ENCODE measurements at places on chromosomes 3 and 15.
A peak's percentile ranks its signal among the peaks of the same experiment; 100 is the strongest.

DNA sequence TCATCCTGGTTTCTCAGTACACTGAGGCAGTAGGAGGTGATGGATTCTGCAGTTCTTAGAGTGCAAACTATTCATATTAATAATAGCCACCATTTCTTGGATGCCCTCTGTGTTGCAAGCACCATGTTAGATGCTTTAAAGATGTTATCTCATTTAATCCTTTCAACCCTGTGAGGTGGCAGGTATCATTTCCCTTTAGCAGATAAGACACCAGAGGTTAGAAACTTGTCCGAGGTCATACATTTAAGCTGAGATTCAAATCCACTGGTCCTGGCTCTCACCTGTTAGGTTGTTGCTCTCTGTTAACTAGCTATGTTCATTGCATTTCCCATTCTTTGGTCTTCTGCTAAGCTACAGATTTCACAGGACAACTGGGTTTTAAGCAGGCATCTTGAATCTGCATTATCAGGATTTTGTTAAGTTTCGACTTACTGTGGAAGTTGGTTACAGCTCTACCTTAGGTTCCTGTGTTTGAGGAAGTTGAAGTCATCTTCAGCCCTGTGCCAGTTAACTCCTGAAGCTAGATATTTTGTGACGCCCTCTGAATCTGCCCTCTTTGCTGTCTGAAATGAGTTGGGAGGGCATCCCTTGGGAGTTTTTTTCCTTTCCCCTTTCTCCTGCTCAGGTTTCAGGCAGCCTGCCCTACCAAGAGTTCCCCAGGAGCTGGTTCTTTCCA lies 6.4 kb downstream of the PDE8A start:
- DNase-seq = no peak

DNA sequence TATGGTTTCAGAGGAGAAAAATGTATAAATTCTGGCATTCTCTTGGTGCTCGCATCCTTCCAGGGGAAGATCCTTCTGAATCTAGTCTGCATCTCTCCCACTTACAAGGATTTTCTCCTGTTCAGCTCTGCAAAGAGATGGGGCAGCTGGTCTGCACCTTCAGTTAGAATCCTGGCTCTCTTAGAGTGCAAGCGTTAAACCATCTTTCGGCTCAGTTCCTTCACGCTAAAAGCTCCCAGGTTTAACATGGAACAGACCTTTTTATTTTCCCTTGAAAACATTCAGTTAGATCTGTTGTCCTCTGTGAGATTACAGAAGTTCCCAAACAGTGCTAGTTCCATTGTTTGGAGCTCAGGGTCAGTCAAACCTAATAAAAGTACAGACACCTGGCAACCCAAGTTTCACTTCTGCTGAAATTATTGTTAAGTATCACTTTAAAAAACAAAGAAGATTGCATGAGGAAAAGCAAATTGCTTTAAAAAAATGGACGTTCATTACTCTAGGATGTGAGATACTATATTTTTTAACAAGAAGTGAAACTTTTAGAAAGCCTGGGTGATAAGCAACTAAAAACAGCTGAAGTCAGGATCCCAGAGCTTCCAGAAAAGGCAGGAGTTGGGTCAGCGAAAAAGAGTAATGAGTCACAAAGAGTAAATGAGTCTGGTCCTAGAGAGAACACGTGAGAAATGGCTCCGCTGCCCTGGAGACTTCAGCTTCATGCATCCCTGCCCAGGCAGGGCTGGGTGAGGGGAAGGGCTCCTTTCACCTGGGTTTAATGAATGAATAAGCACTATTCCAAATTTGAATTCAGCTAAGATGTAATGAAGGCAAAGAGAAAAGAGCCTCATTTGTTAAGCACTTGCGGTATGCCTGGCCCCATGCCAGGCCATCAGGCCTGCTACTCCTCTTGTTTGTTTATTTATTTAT lies 63.3 kb downstream of the ABTB1 start:
- peak; percentile 80 for DNase-seq

GRCh38 chr15:48469681-48470080 lies 138.5 kb downstream of the DUT start:
- no peak for DNase-seq

- DNase-seq = no peak
Measured at GRCh38 chr15:52180196-52180835, 10.9 kb downstream of the GNB5 start.

- peak; percentile 88 for DNase-seq
Measured at GRCh38 chr3:184248454-184249411, at the start of gene ALG3. ALG3 (minus strand) TSS chr3:184248962; CDS start chr3:184248940, 22 bp downstream.

- peak; percentile 6 for DNase-seq
Measured at GRCh38 chr3:15858547-15859506, 61.0 kb upstream of the ANKRD28 start.

GRCh38 chr15:70974004-70974832 lies 81.6 kb downstream of the LRRC49 start:
- peak; percentile 68 for DNase-seq

GRCh38 chr3:28556195-28556594 lies 207.6 kb upstream of the AZI2 start:
- DNase-seq = no peak

DNA sequence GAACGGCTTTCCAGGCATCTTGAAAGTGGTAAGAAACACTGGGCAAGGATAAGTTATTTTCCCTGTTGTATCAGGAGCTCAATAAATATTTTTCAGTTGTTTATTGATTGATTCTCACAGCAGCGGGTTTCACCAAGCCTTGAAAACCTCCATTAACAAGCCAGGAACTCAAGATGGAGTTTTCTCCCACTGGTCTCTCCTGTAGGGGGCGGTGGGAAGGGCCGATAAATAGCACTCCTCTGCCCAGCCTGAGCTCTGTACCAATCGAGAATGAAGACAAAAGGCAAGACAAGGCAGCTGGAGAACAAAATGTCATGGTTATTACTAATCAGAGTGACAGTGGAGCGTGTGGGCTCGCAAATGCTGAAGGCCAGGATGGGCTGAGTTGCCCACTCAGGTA lies 7.4 kb downstream of the HRH1 start:
- DNase-seq = no peak

DNA sequence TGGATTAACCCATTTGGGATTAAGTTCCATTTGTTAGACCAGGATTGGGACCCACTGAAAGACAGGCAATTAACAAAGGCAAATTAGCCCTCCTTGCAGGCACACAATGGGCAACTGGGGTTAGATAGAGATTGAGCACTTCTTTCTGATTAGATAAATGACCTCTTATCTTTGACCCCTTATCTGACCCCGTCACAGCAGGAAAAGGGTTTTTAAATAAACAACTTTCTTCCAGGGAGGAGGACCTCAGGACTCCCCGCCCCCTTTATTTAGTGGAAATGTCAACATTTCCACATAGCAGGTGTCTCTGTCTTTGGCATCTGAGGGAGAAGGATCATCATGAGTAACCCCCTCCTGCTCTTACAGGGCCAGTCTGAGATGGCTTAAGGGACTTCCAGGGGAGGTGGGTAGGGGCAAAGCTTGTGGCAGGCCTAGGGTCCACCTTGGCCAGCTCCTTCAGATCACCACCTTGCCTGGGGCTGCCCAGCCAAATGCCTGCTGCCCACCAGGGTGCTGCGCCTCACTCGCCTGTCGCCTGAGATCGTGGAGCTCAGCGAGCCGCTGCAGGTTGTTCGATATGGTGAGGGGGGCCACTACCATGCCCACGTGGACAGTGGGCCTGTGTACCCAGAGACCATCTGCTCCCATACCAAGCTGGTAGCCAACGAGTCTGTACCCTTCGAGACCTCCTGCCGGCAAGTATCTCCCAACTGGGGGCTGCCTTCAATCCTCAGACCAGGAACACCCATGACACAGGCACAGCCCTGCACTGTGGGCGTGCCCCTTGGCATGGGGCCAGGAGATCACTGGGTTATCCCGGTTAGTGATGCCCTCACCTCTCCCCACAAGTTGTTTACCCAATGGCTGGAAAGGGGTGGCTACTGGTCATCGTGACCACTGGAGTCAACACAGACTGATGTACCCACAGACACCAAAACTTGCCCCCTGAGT lies 2.6 kb upstream of the WDR6 start:
- DNase-seq = no peak

- DNase-seq = no peak
Measured at GRCh38 chr3:52202384-52203077, 4.6 kb downstream of the ALAS1 start.

DNA sequence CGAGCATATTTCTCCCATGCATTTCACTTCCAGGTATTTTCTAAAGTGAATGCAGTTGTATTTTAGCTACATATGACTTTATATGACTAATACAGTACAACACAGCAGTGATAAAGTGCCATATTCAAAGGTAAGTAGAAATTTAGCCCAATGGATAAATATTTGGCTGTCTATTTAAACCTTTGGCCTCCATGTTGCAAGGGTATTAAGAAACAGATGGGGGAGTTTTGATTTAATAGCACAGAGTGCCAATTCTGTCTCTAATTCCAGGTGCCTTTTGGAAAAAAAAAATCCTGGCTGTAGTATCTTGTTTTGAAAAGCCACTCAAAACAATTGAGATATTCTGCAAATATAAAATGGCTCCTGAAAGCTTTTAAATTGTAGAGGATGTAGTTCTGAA lies 44.9 kb upstream of the SGO1 start:
- no peak for DNase-seq

DNA sequence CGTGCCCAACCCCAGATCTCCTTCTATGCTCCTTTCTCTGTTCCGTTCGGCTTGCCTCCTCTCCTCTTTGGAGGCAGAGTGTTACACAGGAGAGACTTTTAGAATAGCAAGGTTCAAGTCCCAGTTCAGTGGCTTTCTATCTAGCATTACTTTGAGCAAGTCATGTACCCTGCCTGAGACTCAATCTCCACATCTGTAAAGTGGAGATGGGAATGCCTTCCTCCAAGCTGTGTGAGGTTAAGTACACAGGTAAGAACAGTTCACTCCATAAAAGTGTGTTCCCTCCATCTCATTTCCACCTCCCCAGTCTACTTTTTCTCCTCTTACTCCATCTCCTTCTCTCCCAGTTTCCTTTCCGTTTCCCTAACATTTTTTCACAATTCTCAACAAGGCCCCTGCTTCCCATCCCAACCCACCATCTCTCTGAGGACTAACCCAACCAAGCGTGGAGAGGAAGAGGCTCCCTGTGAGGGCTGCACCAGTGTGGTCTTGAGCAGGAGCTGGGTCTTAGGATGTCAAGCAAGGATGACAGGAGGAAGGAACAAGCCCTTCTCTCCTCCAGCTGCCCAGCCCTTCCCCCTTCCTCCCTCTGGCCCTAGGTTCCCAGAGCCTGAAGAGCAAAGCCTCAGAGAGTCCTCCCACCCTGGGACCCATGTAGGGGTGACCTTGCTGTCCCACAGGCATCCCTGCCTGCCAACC lies 6.4 kb downstream of the ATP8B4 start:
- DNase-seq = no peak

DNA sequence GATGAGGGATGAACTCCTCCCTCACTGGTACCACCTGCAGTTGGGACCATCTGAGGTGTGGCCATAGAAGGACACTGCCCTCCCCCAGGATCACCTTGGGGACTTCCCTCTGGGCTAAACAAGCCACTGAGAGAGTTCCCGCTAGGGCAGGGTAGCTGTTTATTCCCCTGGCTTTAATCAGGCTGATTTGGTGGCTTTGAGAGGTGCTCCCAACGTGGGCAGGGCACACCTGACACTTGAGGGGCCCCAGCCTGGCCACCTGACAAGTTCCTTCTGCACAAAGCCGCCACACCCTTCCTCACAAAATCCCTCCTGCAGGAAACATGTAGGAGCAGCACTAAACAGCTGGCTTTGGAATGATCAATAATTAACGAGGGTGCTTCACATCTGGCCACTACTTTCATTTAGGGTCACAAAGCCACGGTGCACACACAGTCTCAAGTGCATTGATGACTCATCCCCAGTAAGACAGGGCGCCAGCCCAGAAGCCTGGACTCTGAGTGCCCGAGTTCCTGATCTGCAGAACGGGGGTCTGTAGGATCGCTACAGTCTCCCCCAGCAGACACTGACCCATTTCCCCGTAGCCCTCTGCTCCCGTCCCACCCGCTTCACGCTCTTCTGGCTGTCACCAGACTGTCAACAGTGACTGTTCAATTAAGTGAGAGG lies 75.1 kb downstream of the ATP10A start:
- peak; percentile 73 for DNase-seq

GRCh38 chr3:149620291-149621020 lies 37.4 kb downstream of the WWTR1 start:
- peak; percentile 92 for DNase-seq

DNA sequence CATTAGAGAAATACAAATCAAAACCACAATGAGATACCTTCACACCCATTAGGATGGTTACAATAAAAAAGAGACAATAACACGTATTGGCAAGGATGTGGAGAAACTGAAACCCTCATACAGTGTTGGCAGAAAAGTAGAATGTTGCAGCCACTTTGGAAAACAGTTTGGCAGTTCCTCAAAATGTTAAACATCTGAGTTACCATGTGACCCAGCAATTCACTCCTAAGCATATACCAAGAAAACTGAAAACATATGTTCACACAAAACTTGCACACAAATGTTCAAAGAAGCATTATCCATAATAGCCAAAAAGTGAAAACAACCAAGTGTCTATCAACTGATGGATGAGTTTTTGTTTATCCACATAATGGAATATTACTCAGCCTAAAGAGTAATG lies 166.9 kb upstream of the FAM3D start:
- peak; percentile 54 for DNase-seq

- DNase-seq = peak; percentile 45
Measured at GRCh38 chr3:127652246-127652995, 20.3 kb upstream of the ABTB1 start.

DNA sequence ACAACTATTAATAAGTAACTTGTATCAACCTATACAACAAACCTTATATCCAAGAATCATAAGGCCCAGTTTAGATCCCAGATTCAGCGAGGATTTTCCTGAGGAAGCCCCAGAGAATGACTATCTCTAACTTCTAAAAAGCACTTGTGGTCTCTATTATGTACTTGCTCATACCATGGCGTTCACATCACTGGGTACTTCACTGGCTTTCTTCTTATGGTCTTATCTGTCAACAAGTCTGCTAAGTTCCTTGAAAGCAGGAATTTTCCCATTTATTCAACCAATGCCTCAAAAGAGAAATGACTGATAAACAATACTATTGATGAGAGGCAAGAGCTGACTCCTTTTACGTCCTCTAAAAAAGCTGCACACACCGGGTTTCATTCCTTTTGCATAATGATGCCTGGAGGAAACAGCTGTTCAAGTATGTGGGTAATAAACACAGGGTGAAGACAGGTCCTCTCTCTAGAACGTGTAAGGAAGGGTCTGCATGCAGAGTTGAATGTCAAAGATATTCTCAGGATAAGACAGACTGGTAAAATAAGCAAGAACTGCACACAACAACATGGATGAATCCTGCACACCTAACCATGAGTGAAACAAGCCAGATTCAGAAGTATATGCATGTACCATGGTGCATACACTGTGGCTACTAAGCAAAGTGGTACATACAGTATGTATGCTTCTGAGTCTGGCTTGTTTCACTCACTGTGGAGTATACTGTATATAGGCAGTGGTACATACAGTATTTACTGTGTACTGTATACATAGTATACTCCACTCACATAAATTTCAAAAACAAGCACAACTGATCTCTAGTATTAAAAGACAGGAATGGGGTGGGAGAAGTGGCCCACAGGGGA lies 408.7 kb downstream of the SHQ1 start:
- no peak for DNase-seq

DNA sequence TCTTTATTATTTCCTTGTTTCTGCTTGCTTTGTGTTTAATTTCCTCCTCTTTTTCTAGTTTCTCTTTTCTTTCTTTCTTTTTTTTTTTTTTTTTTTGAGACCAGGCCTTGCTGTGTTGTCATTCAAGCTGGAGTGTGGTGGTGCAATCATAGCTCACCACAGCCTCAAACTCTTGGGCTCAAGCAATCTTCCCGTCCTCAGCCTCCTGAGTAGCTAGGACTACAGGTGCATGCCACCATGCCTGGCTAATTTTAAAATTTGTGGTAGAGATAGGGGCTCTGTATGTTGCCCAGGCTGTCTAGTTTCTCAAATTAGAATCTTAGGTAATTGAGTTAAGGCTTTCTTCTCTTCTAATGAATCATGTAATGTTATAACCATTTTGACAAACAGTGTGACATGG lies 22.4 kb downstream of the SLMAP start:
- no peak for DNase-seq
